ENCODE measurements at places on chromosomes 11 and 22. TPM values are rescaled to one million over a fixed set of nuclear protein-coding genes. Genes with fewer than 3 reads are reported as not detected.

- H3K4me1 ChIP-seq: peaks cover 1% of the 10 kb centered on the region
- H3K36me3 ChIP-seq: no peaks in the 10 kb centered on the region
- no peak overlapping the region for H3K4me3 ChIP-seq
- no peak for DNase-seq
- no peak overlapping the region for H3K27ac ChIP-seq
Measured at GRCh38 chr22:42360348-42360747, 71.9 kb downstream of the NFAM1 start.

DNA sequence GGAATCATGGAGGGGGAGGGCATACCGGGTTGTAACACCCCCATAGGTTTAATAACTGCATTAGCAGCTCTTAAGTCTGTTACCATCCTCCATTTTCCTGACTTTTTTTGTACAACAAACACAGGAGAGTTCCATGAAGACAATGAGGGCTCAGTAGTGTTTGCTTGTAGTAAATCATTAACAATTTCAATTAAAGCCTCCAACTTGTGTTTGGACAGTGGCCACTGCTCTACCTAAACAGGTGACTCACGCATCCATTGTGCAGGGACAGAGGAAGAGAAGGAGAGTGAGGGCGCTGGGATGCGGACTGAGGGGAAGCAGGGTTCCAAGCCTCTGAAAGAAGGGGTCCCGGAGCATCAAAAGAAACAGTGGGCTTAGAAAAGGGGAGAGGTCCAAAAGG lies 21.3 kb upstream of the MTNR1B start:
- H3K36me3 ChIP-seq: peaks cover 10% of the 10 kb centered on the region
- H3K4me3 ChIP-seq: no peak overlapping the region

DNA sequence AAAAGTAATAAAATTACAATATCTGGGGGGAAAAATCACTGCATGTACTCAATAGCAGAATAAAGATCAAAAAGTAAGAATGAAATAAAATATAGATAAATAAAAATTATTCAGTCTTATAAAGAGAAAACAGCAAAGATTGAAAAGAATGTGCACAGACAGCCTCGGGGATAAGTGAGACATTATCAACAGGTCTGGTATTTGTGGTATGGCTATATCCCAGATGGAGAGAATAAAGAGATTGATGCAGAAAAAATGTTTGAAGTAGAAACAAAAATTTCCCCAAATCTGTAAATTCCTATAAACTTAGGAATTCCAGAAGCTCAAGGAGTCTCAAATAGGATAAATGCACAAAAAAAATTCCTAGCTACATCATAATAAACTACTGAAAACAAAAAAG lies 74.5 kb upstream of the LUZP2 start:
- no peaks in the 10 kb centered on the region for H3K27me3 ChIP-seq
- no peaks in the 10 kb centered on the region for H3K4me1 ChIP-seq
- no peaks in the 10 kb centered on the region for H3K36me3 ChIP-seq

DNA sequence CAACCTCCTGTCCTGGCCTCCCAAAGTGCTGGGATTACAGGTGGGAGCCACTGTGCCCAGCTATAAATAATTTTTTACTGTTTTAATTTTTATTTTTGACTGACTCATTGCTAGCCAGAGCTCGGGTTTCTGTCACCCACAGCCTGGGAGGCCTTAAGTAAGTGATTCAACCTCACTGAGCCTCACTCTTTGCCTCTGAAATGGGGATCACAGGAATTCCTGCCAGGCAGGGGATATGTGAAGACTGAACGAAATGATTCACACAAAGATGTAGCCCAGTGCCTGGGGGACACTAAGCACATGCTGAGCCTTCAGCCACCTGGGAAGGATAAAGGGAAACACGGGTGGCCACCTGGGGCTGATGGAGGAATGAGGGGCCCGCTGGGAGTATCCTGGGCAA lies 3.8 kb upstream of the LRRC74B start:
- peaks cover 39% of the 10 kb centered on the region for H3K27me3 ChIP-seq
- H3K4me1 ChIP-seq: peaks cover 30% of the 10 kb centered on the region
- H3K27ac ChIP-seq: no peak overlapping the region
- DNase-seq: no peak
- no peak overlapping the region for H3K4me3 ChIP-seq

- no peak overlapping the region for H3K4me3 ChIP-seq
- H3K4me1 ChIP-seq: peaks cover 6% of the 10 kb centered on the region
- no peak for DNase-seq
- peak overlapping the region; percentile 70 for H3K27ac ChIP-seq
Measured at GRCh38 chr11:11036185-11036847, 178.5 kb upstream of the ZBED5 start.

DNA sequence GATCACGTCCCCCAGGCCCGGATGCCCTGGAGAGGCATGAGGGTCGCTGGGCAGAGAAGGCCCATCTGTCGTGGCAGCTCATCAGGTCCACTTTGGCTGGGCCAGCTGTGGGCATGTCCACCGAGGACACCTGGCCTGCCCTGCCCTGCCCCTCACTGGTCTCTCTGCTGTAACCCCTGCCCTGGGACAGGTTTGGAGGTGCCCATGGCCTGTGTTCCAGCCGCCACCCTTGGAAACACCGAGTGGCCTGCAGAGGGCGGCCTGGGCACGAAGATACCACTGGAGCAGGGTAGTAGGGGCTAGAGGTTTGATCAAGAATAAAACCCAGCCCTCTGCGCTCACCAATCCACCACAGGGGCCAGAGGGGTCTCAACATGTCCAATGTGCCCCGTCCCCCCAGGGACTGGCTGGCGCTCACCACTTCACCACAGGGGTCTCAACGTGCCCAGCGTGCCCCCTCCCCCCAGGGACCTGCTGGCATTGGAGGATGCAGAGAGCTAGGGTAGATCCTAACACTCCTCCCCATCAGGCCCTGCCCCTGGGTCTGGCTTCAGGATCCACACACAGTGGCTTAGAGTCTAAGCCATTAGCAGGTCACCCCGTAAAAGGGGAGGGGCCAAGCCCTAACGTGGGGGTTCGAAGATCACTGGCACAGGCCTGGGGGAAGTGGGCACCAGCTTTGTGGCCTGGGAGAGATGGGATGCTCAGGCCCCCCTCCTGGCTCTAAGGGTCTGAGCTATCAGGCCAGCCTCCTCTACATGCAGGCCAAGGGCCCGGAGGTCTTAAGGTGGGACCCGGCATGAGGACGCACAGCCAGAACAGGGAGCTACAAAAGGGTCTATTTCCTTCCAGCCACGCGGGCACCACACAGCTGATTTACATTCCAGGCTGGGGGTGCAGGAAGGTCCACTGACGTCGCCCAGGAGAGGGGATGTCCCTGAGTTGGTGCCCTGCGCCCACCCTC lies 1.3 kb upstream of the HDAC10 start:
- H3K4me3 ChIP-seq: peak overlapping the region; percentile 70
- H3K27me3 ChIP-seq: no peaks in the 10 kb centered on the region
- peak overlapping the region; percentile 81 for H3K27ac ChIP-seq
- H3K36me3 ChIP-seq: peaks cover 4% of the 10 kb centered on the region
- DNase-seq: peak; percentile 71

DNA sequence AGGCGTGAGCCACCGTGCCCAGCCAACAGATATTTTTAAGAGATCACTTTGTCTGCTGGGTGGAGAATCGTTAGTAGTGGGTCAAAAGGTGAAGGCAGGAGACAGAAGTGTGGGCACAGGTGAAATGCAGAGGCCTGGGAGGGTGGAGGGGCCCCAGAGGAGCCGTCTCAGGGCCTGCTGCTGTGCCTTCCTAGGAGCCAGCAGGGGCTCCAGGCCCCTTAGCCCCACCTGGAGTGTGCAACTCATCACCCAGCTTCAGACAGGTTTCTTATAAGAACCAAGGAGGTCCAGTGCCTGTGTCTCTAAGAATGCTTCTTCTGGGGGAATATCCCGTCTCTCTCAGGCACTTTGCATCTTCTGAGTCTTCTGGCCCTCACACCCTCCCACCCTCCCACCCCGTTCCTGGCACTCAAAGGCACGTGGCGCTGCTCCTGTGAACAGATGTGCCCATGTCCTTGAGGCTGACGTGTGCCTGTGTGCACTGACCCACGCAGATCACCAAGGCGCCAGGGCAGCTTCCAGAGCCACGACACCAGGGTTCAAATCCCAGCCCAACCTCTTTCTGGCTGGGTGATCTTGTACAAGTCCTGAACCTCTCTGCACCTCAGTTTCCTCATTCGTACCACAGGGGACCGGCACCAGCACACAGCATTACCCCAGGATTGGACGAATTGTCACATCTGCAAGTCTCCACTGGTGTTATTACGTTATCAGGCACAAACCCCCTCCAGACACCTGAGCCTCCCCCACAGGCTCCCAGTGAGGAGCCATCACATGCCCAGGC lies 3.4 kb downstream of the ARSA start:
- peaks cover 57% of the 10 kb centered on the region for H3K4me1 ChIP-seq
- DNase-seq: no peak
- no peaks in the 10 kb centered on the region for H3K27me3 ChIP-seq

DNA sequence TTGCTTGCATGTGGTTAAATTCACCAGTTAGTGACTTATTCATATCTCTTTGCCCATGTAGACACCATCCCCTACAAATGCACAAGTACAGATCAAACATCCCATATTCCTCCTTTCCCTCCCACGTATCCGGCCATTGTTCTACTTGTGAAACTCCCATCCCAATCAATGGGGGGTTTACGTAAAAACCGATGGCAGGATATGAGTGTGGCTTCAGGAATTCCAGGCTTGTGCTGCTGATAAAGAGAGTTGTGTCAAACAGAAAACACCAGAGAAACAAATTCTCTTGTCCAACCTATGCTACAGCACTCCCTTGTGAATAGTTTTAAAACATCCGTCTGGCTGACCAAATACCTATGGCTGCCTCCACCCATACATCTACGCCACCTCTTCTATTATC lies 15.5 kb downstream of the FLI1 start:
- peaks cover 97% of the 10 kb centered on the region for H3K4me1 ChIP-seq
- no peaks in the 10 kb centered on the region for H3K27me3 ChIP-seq
- H3K4me3 ChIP-seq: no peak overlapping the region
- H3K36me3 ChIP-seq: no peaks in the 10 kb centered on the region

DNA sequence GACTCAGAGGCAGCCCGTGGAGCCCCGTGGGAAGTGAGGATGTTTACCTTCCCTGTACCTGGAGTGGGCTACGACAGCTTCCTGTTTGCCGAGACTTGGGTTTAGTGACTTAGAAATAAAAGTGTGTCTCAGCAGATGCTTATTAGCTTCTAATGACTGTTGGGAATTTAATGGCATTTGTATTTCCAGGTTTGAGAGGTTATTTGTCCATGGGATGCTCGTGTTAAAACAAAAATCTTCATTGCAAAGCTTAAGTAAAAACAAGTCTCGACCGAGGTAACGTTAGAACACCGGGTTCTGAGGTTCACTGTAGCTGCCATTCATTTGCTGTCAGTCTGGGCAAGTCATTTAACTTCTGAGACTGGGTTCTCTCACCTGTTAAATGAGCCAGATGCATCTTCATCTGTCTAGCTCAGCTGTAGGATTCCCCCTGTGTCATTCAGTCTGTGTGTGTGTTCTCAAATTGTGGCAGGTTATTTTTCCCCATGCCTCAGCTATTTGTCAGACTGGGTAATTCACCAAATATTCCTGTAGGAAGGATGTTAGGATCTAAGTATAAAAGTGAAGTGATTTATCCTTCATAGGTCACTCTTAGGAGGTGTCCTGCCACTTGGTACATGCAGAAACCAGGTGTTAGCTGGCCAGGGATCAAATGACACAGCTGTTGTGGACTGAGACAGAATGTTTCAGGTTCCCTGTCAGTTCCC lies 791 bp downstream of the EI24 start:
- no peak for DNase-seq
- H3K4me3 ChIP-seq: peak overlapping the region; percentile 93

SLC22A9 gene
- polyA plus RNA-seq: not detected

- H3K4me3 ChIP-seq: no peak overlapping the region
- no peak overlapping the region for H3K27ac ChIP-seq
- no peaks in the 10 kb centered on the region for H3K4me1 ChIP-seq
Measured at GRCh38 chr11:19730373-19730772, 17.7 kb downstream of the NAV2 start.

- H3K27me3 ChIP-seq: no peaks in the 10 kb centered on the region
- DNase-seq: no peak
- H3K4me3 ChIP-seq: no peak overlapping the region
Measured at GRCh38 chr11:111408789-111409727, 30.0 kb upstream of the POU2AF1 start.

- DNase-seq: no peak
- no peak overlapping the region for H3K4me3 ChIP-seq
- H3K27me3 ChIP-seq: peaks cover 9% of the 10 kb centered on the region
- no peaks in the 10 kb centered on the region for H3K4me1 ChIP-seq
Measured at GRCh38 chr11:108622341-108622740, 28.8 kb upstream of the EXPH5 start.

DNA sequence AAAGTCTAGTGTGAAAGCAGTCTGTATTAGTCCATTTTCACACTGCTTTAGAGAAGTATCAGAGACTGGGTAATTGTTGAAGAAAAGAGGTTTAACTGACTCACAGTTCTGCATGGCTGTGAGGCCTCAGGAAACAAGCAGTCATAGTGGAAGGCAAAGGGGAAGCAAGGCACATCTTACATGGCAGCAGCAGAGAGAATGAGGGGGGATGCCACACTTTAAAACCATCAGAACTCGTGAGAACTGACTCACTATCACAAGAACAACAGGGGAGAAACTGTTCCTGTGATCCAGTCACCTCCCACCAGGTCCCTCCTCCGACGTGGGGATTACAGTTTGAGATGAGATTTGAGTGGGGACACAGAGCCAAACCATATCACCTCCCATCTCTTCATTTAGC lies 13.8 kb upstream of the TUBA8 start:
- H3K27me3 ChIP-seq: no peaks in the 10 kb centered on the region
- H3K4me1 ChIP-seq: peaks cover 7% of the 10 kb centered on the region
- H3K4me3 ChIP-seq: no peak overlapping the region
- no peak for DNase-seq

DNA sequence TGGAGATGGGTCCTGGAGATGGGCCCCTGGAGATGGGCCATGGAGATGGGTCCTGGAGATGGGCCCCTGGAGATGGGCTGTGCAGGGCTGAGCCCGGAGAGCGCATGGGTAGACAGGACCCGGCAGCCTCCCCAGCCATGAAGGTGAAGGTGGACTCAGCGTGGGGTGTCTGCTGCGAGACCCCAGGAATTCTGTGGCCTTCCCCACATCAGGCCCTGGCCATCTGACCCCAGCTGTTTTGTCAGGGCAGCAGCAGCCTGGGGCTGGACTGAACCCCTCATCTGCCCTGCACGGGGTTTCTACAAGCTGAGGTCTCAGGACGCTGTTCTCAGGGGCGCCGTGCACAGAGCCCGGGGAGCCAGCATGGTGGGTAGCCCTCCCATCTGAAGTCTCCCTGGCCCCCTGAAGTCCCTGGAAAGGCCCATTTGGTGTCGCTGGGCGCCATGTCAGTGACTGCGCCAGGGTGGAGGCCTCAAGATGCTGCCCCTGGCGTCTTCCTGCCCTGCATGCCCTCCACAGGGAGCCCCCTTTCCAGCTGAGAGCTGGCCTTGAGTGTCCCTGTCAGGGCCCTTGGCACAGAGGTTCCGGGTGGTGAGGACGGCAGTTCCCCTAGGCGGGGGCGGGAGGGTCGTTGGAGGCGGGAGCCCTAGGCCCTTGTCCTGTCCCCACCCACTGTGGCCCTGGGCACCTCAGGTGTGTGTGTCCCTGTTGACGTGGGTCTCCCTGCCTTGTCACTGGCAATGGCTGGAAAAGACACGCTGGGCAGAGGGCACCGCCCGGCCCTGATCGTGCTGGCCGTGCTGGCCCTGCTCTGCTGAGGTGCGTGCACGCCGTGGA lies 5.4 kb downstream of the BRSK2 start:
- DNase-seq: no peak
- H3K36me3 ChIP-seq: no peaks in the 10 kb centered on the region
- no peaks in the 10 kb centered on the region for H3K4me1 ChIP-seq
- H3K27me3 ChIP-seq: peaks cover 17% of the 10 kb centered on the region

SLC37A2 gene
- polyA plus RNA-seq: 0.13 TPM

GRCh38 chr11:71454470-71455113 lies 1.6 kb downstream of the NADSYN1 start:
- no peaks in the 10 kb centered on the region for H3K27me3 ChIP-seq
- DNase-seq: peak; percentile 36
- H3K36me3 ChIP-seq: peaks cover 8% of the 10 kb centered on the region
- peak overlapping the region; percentile 87 for H3K4me3 ChIP-seq

KIRREL3 gene
- not detected for polyA plus RNA-seq

Data from naive thymus-derived CD8-positive, alpha-beta T cell (primary cell).